ENCODE measurements at places on chromosomes 2 and 18. TPM values are rescaled to one million over a fixed set of nuclear protein-coding genes. Genes with fewer than 3 reads are reported as not detected.

DNA sequence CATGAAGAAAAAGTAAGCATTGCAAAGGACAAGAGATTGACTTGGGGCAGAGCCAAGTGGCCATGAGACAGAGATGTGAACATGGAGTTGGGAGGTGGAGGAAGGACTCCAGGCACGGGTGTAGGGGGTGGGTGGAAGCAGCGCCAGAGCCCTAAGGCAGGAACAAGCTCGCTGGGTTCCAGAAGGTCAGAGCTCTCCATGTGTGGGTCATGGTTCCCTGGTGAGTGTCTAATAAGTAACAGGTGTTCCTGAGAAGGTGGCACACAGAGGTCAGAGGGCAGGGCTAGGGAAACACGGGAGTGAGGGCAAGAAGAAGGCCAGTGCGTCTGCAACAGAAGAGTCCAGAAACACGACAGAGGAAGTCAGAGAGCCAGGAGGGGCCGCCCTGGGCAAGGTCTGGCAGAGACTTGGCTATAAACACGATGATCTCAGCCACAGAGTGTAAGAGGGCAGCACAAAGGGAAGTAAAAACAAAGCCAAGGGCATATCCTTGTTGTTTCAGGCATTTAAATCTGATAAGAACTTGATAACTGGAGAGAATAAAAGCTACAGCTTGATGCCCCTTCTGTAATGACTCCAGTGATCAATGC lies 260.8 kb downstream of the TGIF1 start:
- DNase-seq: peak; percentile 74

DNA sequence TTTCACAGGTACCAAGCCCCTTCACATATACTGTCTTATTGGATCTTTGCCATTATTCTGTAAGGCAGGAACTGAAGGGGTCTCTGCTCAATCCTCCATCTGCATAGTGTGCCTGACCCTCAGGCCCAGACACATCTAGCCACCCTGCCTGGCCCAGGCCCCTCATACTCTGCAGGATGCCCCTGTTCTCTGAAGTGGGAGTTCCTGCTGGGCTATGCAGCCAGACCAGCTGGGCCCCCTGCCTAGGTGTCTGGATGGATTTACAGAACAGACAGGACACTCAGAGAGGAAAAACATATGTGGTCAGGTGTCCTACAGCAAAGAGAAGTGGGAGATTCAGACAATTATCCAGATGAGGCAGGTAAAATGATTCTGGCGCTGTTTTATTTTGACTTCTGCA lies 42.0 kb downstream of the SLC4A5 start:
- DNase-seq: no peak

GRCh38 chr2:68253219-68254068 lies 1.1 kb upstream of the PPP3R1 start:
- peak; percentile 34 for DNase-seq

- DNase-seq: no peak
These were observed 11.5 kb downstream of the AMER3 start for GRCh38 chr2:130766711-130767407.

- DNase-seq: no peak
These were observed 227.4 kb upstream of the CDH7 start for GRCh38 chr18:65523461-65523860.

DNA sequence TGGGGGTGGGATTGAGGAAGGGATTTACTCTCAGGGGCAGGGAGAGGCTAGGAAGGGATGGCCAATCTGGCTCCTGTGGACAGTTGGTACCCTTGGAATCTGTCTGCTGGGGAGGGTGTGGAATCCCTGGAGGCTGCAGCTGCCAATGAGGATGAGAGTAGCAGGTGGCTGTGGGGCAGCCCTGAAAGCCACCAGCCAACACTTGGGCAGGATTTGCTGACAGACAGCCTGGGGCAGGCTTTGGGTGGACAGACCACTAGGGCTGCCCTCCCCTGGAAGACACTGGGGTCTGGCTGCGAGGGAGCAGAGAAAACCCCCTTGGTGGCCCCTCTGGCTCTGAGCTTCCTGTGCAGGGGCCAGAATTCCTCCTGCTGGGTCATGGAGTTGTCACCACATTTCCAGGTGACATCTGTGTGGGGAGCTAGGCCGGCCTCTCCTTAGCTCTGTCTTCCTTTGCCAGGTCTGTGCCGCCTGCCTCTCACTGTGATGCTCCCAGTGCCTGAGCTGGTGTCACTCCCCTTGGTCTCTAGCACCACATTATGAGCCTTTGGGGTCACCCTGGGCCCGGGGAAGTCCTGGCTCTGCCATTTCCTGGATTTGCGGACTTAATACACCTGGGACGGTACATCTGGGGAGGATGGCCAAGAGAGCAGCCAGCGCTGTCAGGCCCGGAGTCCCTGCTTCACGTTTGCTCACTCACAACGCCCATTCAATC lies 13.4 kb upstream of the ARHGEF4 start:
- no peak for DNase-seq

DNA sequence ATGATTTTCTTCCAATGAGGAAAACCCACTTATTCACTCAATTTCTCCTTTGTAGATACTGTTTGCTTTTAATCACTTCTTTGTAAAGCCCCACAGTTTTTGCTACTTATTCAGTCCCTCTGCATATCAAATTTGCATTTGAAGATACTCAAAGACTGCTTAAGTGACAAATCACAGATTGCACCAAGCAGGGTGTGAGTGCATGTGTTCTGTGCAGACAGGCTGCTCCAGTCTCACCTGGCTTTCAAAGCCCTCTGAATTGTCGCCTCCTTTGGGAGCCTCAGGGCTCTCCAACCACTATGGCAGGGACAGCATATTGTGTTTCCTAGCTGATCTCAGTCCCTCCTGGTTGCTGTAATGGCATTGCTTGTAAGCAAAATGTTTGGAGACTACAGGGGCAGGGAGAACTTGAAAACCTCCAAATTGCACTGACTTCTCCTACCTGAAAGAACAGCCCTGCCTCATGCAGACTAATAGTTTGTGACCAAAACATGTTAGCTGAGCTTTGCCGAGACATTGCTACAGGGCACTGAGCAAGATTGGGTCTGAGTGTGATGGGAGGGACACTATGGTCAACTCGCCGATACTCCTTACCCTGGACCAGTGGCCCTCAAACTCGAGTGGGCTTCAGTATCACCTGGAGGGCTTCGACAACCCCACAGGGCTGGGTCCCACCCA lies 96.8 kb downstream of the POLE4 start:
- DNase-seq: no peak

DNA sequence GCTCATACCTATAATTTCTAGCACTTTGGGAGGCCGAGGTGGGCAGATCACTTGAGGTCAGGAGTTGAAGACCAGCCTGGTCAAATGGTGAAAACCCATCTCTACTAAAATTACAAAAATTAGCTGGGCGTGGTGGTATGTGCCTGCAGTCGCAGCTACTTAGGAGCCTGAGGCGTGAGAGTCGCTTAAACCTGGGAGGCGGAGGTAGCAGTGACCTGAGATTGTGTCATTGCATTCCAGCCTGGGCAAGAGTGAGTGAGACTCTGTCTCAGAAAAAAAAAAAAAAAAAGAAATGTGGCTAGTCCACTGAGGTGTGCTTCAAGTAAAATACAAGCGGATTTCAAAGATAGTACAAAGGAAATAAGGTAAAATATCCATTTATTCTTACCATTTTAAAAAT lies 46.2 kb downstream of the RBKS start:
- no peak for DNase-seq

DNA sequence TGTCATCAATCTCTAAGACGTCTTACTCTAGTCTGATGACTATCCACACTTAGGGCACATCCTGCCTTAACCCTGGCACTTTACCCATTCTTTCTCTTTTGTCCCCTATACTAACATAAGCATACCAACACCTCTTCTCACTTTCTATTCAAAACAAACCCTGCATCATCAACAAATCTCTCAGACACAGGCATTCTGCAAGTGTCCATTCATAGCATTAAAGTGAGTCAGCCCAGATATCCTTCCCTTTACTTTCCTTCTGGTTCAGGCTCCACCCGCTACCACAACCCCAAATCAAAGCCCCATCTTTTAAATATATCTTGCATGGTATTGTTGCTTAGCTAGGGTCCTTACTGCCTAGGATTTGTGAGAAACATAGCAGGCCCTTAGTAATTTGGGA lies 3.8 kb downstream of the GRB14 start:
- peak; percentile 61 for DNase-seq

- DNase-seq: peak; percentile 53
These were observed 9.5 kb downstream of the RTTN start for GRCh38 chr18:70195852-70196434.

DNA sequence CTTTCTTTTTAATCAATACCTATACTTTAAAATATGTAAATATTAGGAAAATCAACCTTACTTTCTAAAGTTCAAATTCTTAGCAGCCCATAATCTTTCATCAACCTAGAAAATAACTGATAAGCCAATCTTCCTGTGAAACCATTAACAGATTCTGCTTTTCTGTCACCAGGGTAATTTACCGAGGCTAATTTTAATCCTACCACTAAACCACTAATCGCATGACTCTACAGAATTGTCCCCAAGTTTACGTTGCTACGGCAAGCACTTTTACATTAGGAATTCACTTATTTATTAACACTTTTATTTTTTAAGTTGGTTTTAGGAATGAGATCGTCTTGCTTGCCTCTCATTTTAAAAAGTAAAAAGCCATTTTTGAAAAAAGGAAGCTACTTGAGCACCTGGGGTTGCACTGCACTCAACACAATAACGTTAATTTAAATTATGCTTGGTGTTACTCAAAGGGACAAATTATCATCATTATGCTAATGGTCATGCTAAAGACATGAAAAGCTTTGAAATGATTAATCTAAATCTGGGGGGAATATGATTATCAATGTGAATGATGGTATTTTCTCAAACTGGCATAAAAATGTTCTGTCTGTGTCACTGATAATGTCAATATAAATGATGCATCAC lies 10.2 kb downstream of the ZNF516 start:
- no peak for DNase-seq

DNA sequence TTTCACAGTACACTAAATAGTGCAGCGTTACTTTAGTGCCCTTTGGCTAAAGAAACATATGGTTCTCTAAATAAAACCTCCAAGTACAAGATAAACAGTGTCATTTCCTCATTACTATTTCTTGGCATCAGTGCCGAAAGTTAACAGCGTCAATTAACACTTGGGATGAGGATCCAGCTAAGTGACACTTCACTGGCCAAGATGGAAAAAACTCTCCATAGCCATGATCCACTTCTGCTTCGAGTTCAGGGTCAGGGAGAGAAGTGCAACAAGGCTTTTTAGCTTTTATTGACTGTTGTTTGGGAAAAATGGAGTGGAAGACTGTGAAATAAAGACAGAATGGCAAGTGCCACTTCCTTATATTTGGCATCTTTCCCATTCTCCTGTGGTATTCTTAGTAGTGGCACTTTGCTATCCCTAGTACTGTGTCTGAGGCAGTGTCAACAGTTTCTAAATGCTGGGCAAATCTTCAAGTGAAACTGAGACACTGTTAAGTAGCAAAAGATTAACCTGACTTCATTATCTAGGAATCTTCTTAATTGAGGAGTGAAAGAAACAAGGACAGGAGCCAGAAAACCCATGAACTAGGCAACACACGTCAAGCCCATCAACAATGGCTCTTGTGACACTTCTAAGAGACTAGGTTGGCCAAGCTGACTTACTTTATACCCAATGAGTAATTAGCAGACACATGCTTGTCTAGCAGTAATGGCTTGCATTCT lies 222.5 kb upstream of the SESTD1 start:
- DNase-seq: peak; percentile 6

DNA sequence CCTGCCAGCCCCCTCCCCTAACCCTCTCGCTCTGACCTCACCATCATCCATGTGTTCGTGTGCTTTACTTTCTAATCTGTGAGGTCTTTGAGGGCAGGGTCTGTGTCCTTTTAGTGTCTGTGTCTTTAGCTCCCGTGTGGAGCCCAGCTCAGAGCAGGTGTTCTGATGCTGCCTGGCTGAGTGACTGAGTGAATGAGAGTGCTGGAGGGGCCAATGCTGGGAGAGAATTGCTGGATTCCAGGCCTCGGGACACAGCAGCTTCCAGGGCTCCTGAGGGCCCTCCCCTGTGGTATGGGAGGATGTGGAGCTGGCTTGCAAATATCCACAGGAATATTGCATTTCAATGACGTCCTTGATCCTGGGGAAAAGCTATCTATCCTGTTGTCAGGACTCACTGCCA lies 160.6 kb downstream of the ANKRD30B start:
- no peak for DNase-seq

DNA sequence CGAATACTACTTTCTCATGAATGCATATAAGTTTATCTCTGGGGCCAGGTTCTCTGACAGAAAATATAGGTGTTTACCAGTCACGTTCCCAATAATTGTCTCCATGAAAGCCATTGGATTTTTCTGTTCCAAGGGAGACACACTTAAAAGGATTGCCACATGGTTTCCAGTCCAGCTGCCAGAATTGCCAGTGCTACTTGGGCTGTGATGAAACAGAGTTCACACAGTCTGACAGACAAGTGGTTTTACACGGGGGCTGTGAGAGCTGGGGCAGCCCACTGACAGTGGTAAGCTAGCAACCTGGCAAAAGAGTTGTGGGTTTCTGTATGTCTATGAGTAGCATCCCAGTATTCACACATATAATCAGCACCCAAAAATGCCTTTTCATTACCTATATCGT lies 27.7 kb upstream of the ATRAID start:
- DNase-seq: no peak

- peak; percentile 13 for DNase-seq
These were observed 53.6 kb downstream of the FAM228A start for GRCh38 chr2:24228470-24228869.

- no peak for DNase-seq
These were observed 249.9 kb upstream of the THUMPD2 start for GRCh38 chr2:40028792-40029488.

DNA sequence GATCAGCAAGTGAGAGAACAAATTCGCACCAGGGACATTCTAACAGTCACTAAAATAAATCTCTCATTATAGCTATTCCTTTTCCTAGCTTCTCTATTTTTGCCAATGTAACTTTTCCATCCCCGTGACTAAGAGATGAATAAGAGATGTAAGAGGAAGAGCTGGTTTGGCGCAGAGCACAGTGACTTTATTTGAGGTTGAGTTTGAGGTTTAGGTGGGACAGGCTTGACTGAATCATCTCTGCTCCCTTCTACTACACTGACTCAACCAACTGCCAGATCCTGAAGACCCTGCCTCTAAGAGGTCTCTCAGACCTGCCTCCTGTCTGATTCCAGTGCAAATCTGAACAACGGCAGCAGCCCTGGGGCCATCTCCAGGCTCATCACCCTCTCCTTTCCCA lies 28.0 kb downstream of the RFX8 start:
- peak; percentile 97 for DNase-seq

- DNase-seq: no peak
These were observed 22.1 kb downstream of the RAB3GAP1 start for GRCh38 chr2:135074216-135074615.

- no peak for DNase-seq
These were observed 27.9 kb downstream of the ACVR1 start for GRCh38 chr2:157848213-157848612.

DCDC2C gene
- not detected for total RNA-seq

SKOR2 gene
- not detected for total RNA-seq

RSAD2 gene
- total RNA-seq: 157 TPM

MLPH gene
- total RNA-seq: 50.7 TPM

NDUFS1 gene
- 125 TPM for total RNA-seq

SLC19A3 gene
- not detected for total RNA-seq

SULT1C3 gene
- total RNA-seq: not detected
